ENCODE measurements at places on chromosomes 2 and 18. TPM values are rescaled to one million over a fixed set of nuclear protein-coding genes. Genes with fewer than 3 reads are reported as not detected.

DNA sequence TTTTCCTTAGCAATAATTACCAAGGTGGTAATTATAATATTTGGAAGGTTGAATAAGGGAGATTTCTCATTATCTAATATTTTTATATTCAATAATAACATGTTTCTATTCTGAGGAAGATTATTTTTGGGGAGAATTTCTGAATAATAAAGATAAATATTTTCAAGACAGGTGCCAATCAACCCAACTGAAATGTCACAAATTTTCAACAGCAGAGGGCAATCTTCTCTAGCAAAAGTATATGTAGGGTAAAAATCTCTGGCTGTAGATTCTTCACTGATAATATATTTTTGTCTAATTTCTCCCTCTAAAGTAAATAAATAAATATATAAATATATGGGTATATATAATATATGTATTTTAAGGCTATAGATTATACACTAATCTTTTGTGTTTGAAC, 1187.2 kb upstream of the CRIM1 start:
- DNase-seq = no peak

DNA sequence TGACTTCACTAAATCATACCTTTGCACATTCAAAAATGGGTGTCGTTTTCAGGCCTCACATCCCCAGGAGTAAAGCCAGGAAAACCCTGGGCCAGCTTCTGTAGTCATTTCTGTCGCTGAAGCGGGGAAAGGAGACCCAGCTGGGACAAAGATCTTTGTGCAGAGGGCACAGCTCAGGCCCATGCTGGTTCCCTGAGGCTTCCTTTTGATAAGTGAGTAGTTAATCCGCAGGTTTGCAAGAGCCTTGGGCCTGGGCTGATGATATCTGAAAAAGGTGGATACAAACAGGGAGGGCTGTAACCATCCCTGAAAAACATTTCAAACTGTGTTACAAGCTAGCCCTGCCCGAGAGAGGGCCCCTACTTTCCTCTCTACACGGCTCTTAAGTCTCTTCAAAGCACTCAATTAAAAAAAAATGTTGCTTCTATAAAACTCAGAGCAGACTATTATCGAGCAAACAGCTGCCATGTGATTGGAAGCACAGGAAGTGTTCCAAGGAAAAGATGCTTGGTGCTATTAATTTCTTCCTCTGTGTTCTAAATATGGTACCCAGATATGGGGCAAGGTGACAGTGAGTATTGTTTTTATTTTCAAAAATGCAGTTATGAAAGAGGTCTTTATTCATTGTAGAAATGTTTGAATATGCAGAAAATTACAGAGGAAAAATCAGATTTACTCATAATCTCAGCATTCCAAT, 117.2 kb downstream of the LNPK start:
- DNase-seq = no peak

DNA sequence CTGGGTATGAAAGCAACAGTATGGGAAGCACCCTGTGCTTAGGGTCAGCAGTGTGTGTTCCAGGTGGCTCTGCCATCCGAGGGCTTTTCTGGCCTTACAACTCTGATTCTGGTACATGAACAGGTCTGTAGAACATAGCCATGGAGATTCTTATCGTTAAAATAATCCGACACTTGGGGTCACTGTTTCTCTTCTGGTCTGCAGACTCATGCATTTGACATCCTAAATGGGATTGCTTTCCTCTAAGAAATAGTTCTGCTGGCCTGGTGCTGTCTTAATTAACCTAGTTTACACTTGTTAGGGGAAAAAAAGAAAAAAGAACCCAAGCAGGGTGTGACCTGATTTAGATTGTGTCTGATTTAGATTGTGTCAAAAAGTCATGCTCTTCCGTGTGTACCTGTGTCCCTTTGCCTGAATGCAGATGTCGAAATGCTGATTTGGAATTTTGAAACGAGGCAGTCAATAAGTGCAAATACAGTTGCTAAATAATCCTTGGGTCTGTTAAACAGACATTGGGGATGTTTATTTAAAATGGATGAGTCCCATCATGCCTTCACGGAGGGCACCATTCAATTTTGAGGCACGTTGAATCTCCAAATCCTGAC, 59.6 kb downstream of the TRPM8 start:
- DNase-seq = peak; percentile 32

Gene SLC5A7
- total RNA-seq = not detected

Data from hematopoietic multipotent progenitor cell (in vitro differentiated cells).